ENCODE measurements at places on chromosomes 11 and 22. TPM values are rescaled to one million over a fixed set of nuclear protein-coding genes. Genes with fewer than 3 reads are reported as not detected.

- no peak for DNase-seq
Measured at GRCh38 chr11:119888119-119888518, 159.1 kb upstream of the NECTIN1 start.

GRCh38 chr11:57460022-57460757 lies at the start of gene RTN4RL2:
Gene RTN4RL2 (plus strand): TSS chr11:57460528. CDS start chr11:57460866, 338 bp downstream.
- DNase-seq, result no peak

Gene POU2AF2
- not detected for total RNA-seq

DNA sequence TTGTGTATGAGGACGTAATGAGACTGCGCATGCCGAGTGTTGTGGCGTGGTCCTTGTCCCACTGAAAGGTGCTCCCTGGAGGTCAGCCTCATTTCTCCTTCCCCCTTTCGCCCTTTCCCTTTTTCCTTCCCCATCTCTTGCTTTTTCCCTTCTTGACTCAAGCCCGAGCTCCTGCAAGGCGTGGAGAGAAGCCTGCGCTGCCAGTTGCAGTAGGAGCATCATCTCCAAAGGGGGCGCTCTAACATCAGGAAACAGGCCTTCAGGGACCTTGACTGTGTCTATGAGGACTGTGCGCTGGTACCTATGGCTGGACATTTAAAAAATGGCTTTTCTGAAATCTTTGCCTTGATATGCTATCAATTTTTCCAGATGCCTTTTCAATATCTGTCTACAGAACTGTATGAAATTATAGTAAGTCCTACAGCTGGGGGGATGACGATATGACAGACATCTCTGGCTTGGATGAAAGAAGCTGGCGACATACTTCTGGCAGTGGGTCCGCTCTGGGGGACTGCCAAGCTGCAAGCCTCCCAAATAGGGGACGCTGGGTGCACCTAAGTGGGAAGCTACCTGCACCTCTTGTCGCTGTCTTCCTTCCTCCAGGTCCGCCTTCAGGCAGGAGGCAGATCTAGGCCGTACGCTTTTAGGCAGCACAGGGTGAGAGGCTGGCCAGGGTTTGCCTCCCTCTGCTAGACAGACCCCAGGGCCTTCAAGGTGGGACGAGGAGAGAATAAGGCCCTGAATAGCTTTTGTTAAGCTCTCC lies 96.5 kb downstream of the NXPE2 start:
- no peak for DNase-seq

Gene DDIAS
- total RNA-seq, result 0.22 TPM

GRCh38 chr11:109695696-109696095 lies 273.7 kb downstream of the C11orf87 start:
- DNase-seq, result no peak

DNA sequence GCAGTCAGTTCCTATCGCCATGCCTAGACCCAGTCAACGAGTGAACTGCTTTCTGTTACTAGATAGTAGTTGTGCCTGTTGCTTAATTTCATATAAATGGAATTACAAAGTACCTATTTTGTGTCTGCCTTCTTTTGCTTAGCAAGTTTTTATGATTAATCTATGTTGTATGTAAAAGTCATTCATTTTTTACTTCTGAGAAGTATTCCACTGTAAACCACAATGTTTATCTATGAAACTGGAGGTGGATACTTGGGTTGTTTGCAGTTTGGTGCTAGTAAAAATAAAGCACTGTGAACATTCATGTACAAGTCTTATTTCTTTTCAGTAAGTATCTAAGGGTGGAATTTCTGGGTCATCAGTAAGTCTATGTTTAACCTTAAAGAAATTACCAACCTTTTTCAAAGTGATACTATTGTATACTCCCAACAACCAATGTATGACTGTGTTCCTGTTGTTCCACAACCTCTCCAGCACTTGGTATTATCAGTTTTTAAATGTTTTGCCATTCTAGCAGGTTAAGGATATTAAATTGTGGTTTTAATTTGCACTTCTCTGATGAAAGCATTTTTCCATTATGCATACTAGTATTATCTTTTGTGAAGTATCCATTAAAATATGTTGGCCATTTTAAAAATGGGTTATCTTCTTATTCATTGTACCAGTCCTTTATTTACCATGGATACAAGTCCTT lies 68.2 kb downstream of the DNAJC24 start:
- no peak for DNase-seq

Gene CALCA
- 0.51 TPM for total RNA-seq

Gene NLRP14
- total RNA-seq, result not detected
